ENCODE measurements at places on chromosomes 12 and 14.

- H3K4me3 ChIP-seq: no peak overlapping the region
- H3K4me1 ChIP-seq: no peaks in the 10 kb centered on the region
- H3K27ac ChIP-seq: no peak overlapping the region
- H3K27me3 ChIP-seq: peaks cover 19% of the 10 kb centered on the region
- H3K36me3 ChIP-seq: no peaks in the 10 kb centered on the region
These were observed 128.3 kb downstream of the SAMD4A start for GRCh38 chr14:54695196-54695595.

- H3K27ac ChIP-seq: no peak overlapping the region
- no peak overlapping the region for H3K4me3 ChIP-seq
These were observed 135.5 kb downstream of the ANO2 start for GRCh38 chr12:5809586-5809985.

DNA sequence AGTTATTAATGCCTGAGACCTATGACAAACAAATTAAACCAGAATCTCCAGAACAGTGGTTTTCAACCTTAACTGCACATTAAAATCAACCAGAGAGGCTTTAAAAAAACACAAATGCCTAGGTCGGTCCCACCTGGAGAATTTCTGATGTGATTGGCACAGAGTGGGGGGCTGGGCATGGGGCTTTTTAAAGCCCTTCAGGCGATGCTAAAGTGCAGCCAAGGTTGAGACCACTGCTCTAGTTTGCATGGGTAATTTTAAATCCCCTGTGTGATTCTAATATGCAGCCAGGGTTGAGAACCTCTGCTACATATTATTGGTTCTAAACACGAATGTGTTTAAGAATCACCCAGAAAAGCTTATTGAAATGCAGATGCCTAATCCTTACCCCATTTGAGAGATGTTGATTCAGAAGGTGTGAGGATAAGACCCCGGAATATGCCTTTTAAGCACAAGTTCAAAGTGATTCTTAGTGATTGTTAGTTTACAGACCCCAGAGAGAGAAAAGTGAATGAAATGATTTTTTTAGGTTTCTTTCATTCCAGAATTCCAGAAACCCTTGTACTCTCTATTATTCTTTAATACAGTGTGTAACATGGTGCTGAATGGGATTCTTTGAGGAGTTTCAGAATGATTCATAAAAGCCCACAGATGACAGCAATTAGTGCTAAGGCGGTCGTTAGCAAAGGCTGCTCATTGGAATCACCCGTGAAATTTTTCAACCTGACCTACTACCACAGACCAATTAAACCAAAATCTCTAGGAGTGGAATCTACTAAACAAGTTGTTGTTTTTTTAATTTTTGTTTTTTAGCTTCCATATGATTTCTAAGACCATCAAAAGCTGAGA lies 44.9 kb downstream of the LIN7A start:
- H3K4me3 ChIP-seq: no peak overlapping the region
- H3K4me1 ChIP-seq: no peaks in the 10 kb centered on the region
- no peak overlapping the region for H3K27ac ChIP-seq
- ATAC-seq: no peak

DNA sequence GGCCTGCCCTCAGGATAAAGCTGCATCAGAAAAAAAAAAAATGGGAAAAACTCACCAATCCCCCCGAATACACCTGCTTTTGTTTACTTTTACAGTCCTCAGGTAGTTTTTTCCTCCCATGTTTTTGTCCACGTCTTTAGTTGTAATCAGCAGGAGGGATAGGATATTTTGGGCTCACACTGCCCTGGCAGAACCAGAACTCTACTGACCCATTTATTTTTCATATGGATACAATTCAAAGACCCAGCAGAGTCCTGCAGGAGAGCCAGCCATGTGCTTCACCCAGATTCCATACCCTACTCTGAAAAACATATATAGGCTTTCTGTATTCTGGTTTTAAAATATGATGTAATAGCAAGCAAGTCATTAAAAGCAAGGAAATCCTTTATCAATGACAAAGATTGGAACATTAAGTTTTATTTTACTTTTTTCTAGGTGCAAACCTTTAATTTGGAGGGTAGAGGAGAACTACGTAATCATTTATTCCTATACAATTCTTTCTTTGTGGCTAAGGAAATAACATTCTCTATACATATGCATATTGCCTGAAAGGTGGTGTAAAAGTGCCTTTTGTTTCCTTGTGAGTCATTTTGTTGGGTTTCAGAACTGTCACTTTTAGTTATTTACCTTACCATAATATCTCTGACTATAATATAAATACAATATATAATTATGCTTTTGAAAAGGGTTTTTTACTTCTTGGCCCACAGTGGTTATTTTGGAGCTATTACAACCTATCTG lies 19.1 kb downstream of the DACT1 start:
- ATAC-seq: no peak
- H3K4me1 ChIP-seq: no peaks in the 10 kb centered on the region
- H3K27me3 ChIP-seq: peaks cover 10% of the 10 kb centered on the region
- no peak overlapping the region for H3K27ac ChIP-seq

DNA sequence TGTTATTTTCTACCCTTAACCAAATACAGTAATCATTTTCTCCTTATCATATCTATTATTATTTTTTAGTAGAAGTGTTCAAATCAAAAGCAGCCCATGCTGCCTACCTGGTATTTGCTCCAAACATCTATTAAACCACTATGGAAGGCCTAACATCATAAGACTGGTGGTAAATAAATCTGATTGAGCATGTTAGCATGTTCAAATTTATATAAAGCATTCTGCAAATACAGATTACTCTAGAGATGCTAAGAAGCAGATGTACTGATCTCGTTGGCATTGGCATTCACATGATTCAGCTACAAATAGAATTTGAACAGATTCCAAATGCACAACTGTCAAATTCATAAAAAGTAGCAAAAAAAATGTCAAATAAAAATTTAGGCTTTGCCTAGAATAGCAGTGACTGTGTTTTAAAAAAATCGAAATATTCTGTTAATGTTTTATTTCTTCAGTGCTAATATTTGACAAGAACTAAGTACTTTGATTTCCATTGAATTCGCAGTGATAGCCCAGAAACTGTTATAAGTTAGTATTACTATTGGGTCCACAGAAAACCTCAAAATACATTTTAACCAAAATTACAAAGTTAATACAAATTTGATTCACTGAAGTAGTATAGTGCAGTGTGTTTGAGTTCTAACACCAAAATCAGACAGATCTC lies 9.4 kb upstream of the OSBPL8 start:
- H3K27me3 ChIP-seq: no peaks in the 10 kb centered on the region
- ATAC-seq: no peak
- peaks cover 6% of the 10 kb centered on the region for H3K4me1 ChIP-seq
- H3K4me3 ChIP-seq: no peak overlapping the region

DNA sequence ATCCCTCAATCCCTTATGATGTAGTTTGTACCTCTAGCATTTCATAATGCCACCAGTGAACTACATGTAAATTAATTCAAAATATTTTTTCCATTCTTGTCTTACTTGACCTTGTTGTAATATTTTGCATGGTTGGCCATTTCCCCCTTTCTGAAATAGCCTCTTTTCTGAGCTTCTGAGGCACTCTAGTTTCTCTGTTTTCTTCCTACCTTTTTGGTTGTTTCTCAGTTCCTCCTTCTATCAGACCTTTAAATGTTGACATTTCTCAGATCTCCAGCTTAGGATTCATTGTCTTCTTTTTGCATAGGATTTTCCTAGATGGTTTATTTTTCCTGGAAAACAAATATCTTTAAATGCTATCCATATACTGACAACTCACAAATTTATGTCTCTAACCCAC lies 9.8 kb upstream of the RMST start:
- no peak overlapping the region for H3K4me3 ChIP-seq
- ATAC-seq: no peak
- H3K27ac ChIP-seq: no peak overlapping the region
- peaks cover 16% of the 10 kb centered on the region for H3K27me3 ChIP-seq
- no peaks in the 10 kb centered on the region for H3K36me3 ChIP-seq
- no peaks in the 10 kb centered on the region for H3K4me1 ChIP-seq
